ENCODE measurements at places on chromosomes 7 and 10.

DNA sequence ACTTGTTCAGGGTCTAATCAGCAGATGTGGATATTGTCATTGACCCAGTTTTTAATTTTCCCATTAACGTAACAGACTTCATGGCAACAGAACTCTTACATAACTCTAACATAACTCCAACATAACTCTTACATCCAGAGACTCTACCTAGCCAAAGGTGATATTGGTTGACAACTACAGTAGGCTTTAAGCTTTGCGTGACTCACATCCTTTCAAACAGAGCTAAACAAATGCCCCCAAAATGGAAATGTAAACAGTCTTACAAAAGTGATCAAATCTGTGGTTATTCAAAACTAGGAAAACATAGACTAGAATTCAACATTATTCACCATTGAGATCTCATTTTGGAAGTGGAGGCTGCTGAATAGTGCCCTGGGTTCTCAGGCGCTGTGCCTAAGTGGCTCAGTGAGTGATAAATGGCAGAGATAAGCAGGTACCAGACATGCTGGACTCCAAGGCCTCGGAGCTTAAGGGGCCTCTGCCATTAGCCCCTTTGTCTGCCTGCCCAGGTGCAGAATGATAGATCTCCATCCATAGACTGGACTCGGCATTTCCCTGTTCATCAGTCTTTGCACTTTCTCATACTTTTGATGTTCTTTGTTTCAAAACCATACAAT, 34.3 kb upstream of the BTBD16 start:
- no peak for DNase-seq

- DNase-seq, result no peak
These were observed 82.2 kb downstream of the MDFIC start for GRCh38 chr7:115004121-115004520.

- no peak for DNase-seq
These were observed 31.9 kb upstream of the KAT6B start for GRCh38 chr10:74794531-74794930.

GRCh38 chr10:35195361-35196306, 69.0 kb downstream of the CREM start:
- peak; percentile 81 for DNase-seq

DNA sequence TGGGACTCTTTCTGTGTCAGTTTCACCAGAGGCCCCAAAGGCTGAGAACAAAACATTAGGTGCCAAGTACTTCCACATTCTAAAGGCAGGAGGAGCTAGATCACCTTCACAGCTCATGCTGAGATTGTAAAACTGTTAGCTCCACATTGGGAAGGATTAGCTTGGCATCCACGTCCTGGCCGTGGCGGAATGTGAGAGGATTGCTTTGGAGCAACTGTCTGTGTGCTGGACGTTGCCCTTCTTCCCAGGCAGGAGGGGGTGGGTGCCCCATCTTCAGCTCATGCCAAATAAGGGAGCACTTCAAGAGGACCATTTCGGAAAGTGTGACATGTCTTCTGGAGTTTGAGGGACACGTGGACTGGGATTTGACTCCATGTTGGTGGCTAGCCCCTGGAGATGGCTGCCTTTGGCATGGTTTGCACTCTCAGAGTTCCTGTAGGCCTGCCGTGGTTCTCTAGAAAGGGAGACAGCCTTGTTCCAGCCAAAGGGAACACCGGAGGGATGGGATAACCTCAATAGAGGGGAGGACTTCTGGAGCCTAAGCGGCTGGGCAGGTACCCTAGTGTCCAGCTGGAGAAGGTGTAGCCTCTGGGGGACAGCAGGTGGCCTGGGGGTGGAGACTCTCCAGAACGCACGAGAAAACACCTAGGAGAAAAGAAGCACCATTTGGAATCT, 19.9 kb upstream of the FMC1 start:
- no peak for DNase-seq

All from aorta (tissue), 5 donors.